Stimulated activated CD4-positive, alpha-beta T cell treated with anti-CD3 and anti-CD28 coated beads, Interleukin-4, amount 100 ng/mL, for 24 hours (primary cell): ENCODE measurements at places on chromosomes 16 and 17.

DNA sequence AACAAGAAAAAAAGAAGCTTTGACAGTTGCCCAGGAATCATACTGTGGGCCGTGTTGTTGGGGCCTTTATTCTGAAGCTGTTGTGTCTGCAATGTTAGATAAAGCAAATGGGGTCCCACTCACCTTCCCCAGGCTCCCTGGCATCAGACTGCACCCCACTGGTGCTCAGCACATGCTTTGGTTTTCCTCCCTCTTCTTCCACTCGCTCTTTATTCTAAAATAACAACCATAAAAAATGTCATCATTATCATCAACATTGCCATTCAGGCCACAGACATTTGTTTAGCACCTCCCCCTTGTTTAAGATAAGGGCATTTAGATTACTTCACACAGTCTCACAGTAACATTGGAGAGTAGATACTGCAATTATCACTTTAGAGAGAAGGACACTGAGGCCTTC, 8.2 kb downstream of the MYLK3 start:
- DNase-seq: no peak

DNA sequence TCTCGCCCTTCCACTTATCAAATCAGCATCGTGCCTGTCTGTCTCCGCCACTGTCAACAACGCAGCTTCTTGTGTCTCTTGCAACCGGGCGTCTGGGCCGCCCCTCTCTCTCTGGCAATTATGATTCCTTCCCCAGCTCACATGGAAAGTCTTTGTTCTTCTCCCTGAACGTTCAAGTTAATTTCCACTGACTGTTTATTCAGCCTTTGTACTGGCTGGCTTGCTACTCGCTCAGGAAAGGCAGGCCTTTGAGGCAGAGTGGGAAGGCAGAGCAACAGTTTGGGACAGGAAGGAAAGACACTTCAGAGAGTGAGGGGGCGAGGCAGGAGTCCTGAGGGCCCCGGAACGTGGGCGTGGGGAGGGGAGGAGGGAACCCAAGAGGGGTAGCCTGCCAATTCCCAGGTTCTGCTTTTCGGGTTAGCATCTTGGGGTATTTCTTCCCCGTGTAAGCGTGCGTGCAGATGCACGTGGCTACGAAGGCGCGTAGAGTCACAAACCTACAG, 50.8 kb downstream of the AKAP1 start:
- DNase-seq: no peak

- DNase-seq: no peak
Measured at GRCh38 chr16:10831894-10832886, 13.6 kb upstream of the TVP23A start.

GRCh38 chr16:31876951-31877828, 3.6 kb downstream of the ZNF267 start:
- DNase-seq: peak; percentile 72
